NCI-H510A (cell line): ENCODE measurements at places on chromosomes 7 and 10.

- DNase-seq, result no peak
Observed at GRCh38 chr10:100793055-100793454, 47.7 kb downstream of the PAX2 start.

- no peak for DNase-seq
Observed at GRCh38 chr7:117871401-117871777, 1.9 kb downstream of the CTTNBP2 start.

DNA sequence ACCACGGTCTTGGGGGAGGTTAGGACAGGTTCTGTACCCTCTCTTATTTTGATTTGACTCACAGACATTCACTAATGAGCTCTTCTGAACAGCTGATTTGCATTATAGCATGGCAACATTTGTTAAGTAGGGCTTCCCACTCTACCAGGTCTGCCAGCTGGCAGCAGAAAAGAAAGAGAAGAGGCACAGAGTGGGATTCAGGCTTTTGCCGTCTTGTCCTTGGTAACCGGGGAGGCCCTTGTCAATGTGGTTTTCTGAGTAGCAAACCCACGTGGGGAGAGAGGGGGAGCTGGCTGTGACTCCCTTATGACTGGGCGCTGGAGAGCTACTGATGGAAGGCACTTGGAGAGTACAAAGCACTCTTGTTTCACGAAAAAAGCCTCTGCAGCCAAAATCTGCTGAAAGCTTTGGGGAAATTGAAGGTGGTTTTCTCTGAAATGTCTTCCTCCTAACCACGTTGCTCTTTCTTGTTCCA lies 355.3 kb upstream of the GALNT17 start:
- no peak for DNase-seq

DNA sequence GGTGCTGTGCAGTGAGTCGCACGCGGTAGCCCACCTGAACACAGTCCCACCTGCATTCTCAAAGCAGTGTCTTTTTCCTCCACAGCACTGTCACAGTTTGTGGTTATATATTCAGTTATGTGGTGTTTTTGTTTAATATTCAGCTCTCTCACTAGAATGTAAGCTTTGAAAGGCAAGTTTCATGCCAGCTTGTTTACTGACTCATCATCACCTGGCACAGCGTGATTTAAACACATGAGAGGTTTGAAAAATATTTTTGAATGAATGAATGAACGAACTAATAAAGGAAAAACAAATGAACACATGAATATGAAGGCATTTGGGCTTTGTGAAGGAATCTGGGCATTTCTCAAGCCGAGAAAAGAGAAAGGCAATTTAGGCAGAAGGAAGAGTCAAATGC lies 51.9 kb upstream of the TM9SF3 start:
- no peak for DNase-seq

DNA sequence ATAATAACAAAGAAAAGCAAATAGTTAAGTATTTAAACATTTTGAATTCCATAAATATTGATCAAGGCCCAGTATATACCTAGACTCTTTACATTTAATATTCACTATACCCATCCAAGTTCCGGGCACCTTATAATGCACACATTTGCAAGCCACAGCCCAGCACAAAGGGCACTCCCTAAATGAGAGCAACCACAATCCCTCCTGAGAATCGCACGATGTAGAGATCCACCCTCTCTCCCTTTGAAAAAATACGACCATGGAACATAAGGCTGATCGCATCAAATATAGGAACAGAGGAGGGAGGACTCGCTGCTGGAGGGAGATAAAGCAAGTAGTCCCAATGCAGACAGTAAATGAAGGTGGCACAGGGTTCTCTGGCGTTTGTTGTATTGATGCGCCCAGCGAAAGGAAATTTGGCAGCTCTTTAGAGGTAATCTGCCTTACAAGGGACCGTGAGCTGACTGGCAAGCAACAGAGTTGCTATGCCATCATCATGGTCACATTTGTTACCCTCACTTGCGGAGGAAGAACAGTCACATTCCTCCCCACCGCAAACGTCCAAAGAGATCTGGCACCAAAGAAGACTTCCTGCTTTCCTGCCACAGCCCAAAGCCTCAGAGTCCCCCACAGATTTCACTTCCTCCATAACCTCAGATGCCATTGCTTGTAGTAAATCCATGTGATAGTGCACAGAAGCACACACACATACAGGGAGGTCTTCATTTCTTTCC lies 16.1 kb upstream of the TAS2R40 start:
- no peak for DNase-seq

GRCh38 chr7:54429111-54429510 lies 113.1 kb upstream of the VSTM2A start:
- no peak for DNase-seq

DNA sequence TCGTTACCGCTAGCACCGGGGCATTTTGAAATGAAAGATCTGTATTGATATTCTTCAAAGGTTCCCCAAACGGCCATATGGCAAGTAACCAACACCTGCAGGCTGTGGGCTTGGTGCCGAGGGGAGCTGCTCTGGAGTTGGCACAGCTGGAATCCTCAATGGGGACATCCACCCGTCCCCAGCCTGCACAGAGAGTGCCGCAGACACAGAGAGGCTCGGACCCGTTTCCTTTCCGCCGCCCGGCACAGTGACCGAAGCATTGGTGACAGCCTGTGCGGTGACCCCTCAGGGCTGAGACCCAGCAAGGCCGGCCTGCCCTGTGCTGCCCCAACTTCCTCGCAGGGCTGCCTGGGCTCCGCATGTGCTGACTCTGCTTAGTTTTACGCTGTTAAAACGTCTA lies 4.5 kb downstream of the CFAP46 start:
- DNase-seq, result no peak

DNA sequence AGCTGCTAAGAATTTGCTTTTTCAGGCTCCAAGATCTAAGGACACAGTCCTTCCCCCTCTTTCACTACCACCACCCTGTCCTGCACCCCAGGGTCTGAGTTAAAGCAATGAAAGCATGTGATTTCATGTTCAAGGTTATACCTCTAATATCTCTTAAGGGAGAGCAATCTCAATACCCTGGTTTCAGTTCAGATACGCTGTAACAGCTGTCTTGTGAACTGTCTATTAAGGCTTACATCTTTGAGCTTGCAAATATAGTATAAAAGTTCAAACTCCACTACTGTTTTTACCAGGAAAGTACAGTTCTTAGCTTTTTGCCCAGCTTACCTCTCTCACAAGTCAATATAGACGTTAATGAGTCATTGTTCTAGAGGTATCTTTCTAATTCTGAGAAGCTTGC lies 2.6 kb downstream of the CPVL start:
- DNase-seq, result no peak

- no peak for DNase-seq
Observed at GRCh38 chr7:27359181-27360125, 116.9 kb downstream of the EVX1 start.

- DNase-seq, result no peak
Observed at GRCh38 chr7:112869111-112869774, 79.0 kb upstream of the TMEM168 start.

- no peak for DNase-seq
Observed at GRCh38 chr10:71838264-71839211, 12.5 kb downstream of the PSAP start.

GRCh38 chr10:46016190-46016589 lies 14.2 kb downstream of the NCOA4 start:
- no peak for DNase-seq

DNA sequence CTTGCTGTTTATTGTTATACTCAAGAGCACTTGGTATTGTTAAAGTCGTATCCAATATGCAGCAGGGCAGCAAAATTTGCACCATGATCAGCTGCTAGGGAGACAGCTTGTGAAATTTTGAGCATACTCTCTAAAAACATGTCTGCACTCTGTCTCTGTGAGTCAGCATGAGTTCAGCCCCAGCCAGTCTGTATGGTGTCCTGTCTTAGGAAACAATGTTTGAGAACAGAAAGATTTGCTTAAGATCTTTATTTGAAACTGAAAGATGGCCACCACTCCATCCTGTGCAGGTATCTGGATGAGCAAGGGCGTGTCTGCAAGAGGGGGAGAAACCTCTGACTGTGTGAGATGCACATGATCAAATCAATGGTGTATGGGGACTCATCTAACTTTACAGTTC lies 97.1 kb downstream of the GNAI1 start:
- DNase-seq, result no peak

- no peak for DNase-seq
Observed at GRCh38 chr10:132538031-132538789, 623 bp downstream of the INPP5A start.

DNA sequence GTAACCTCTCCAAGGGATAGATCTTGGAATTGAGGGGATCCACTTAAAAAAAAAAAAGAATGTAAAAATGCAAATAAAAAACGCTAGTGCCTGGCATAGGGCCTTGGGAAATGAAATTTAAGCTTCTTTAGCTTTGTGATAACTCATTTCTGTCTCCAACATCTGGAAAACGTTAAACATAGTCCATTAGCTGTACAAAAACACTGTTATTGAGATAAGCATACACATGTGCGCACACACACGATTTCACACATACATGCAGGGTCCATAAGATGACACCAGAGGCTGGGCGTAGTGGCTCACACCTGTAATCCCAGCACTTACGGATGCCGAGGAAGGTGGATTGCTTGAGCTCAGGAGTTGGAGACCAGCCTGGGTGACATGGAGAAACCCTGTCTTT lies 13.7 kb upstream of the CUL2 start:
- DNase-seq, result no peak

DNA sequence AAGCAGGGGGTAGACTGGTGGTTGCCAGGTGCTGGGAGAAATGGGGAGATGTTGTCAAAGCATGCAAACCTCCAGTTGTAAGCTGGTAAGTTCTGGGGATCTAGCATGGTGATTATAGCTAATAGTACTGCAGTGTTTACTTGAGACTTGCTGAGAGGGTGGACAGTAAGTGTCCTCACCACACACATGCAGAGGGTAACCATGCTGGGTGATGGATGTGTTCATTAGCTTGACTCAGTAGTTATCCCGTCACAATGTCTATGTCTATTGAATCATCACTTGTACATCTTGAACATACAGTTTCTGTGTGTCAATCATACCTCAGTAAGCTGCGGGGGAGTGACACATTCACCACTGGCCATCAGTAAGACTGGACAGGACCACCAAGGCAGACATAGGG lies 42.1 kb downstream of the GSDME start:
- no peak for DNase-seq

DNA sequence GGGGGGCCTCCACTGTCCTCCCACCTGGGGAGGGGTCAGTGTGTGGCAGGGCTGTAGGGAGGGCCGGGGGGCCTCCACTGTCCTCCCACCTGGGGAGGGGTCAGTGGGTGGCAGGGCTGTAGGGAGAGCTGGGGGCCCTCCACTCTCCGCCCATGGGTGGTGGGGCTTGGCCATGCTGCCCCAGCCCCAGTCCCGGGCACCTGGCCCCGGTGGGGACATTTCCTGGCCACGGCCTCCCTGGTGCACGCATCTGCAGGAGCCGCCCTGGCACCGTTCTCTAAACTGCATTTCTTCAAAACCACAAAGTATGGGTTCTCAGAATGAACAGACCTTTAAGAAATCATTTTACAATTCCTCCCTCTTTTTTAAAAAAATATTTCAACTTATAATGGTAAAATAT lies 89.3 kb upstream of the PDGFA start:
- DNase-seq, result no peak

- DNase-seq, result no peak
Observed at GRCh38 chr10:121036431-121036830, 185.3 kb downstream of the WDR11 start.

- no peak for DNase-seq
Observed at GRCh38 chr7:123746931-123747488, 1.8 kb downstream of the WASL start.

DNA sequence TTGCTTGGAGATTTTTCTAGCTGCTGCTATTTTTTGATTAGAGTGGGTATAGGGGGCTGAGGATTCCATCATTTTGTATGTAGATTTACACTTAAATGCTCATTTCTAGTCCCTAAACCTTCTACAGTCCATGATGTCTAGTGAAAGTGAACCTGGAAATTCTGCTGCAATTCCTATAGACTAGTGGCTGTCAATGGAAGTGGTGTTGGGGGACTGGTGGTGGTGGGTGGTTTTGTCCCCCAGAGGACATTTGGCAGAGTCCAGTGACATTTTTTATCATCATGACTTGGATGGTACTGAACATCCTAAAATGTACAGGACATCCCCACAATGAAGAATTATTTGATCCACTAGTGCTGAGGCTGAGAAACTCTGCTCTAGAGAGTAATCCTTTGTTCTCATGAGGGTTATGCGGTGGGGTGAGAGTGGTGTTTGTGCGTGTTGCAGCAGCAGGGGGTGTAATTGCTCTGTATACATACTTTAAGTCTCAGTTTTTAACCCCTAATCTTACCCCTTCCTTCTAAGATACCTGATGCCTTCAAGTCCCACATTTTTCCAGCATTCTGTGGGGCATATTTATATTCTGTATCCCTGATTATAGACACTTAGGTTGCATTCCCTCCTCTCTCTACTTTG lies 35.0 kb downstream of the KIF11 start:
- DNase-seq, result no peak

GRCh38 chr7:17103170-17103569 lies 195.3 kb upstream of the AHR start:
- DNase-seq, result no peak

DNA sequence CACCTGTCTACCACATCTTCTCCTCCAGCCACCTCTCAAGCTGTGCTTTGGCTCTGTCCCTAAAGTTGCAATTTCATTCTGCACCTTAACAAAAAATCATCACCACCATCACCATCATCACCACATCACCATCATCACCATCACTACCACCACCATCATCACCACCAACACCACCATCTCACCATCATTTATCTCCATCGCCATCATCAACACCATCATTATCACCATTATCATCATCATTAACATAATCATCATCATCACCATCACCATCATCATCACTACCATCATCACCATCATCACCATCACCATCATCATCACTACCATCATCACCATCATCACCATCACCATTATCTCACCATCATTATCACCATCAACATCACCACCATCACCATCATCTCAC lies 245.4 kb downstream of the GRID1 start:
- no peak for DNase-seq

DNA sequence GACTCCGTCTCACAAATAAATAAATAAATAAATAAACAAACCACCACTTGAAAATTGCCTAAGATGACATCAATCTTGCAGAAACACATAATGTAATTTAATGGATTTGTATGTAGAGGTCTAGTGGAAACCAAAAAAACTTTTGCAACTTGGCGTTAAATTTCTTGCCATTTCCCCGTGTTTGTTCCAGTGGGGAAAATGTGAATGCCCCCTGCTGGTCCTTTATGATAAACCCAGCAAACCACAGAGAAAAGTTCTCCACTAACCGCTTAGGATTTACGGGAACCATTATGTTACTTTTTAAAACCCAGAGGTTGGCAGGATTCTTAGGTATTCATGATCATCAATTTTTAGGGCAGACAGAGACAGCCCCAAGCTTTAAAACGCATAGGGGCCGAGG lies 32.5 kb downstream of the LAMB4 start:
- no peak for DNase-seq

GRCh38 chr7:105680505-105681187 lies 99.4 kb upstream of the EFCAB10 start:
- no peak for DNase-seq

GRCh38 chr10:79331709-79332108 lies 15.6 kb upstream of the PPIF start:
- DNase-seq, result no peak

- DNase-seq, result no peak
Observed at GRCh38 chr10:89706011-89706410, 4.6 kb downstream of the KIF20B start.
